ENCODE measurements at places on chromosomes 3 and 15.

GRCh38 chr3:194137506-194138474 lies 1.8 kb downstream of the HES1 start:
- peak; percentile 24 for DNase-seq

GRCh38 chr3:53506110-53506762 lies 11.8 kb downstream of the CACNA1D start:
- DNase-seq, result no peak

DNA sequence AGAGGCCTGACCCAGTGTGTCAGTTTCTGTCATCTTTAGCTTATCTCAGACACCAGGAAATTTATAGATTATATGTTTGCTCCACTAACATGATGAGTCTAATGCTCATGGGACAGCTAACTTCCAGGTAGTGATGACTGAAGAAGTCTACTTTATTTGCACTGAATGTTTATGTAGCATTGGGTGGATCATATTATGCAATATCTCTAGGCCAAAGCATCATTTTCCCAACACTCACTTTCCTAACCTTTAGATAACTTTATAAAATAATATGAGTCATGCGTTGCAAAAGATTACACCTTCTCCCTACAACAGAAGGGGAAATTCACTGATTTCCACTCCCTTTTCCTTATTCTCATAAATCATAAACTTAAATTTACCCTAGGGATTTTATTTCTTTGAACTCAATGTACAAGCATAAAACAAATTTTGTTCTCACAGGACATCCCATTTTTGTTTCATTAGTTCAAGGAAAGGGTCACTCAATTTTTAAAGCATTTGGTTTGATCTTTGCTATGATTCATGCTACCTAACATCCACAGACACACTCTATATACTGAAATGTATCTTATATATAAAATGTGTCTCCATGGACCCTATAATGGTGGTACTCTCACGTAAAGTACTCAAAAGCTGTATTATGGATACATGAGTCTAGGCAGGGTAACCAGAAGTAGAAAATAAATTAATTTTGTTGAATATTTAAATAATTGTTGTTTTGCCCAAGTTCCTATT lies 225.2 kb downstream of the WDR72 start:
- DNase-seq, result no peak

- no peak for DNase-seq
These were observed 11.4 kb downstream of the ACAA1 start for GRCh38 chr3:38125305-38126120.

- no peak for DNase-seq
These were observed 111.4 kb downstream of the DLG1 start for GRCh38 chr3:197186887-197187588.

DNA sequence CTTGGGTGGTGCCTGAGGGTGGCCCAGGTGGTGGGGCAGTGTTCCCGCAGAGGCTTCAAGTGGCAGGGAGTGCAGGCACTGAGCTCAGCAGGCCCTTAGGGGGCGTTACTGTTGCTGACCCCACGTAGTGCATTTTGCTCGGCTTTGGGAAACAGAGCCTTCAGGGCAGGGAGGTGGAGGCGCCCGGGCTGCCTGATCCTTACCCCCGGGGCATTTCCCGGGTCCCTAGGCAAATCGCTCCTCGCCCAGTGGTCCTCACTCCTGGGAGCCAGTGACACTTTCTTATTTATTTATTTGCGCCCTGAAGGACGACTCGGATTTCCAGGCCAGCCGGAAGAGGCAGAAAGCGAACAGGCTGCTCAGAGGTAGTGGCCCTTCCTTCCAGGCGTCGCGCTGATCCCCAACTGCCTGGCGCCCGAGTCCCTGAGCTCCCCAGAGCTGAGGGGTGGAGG lies 10.1 kb upstream of the FOXB1 start:
- no peak for DNase-seq

DNA sequence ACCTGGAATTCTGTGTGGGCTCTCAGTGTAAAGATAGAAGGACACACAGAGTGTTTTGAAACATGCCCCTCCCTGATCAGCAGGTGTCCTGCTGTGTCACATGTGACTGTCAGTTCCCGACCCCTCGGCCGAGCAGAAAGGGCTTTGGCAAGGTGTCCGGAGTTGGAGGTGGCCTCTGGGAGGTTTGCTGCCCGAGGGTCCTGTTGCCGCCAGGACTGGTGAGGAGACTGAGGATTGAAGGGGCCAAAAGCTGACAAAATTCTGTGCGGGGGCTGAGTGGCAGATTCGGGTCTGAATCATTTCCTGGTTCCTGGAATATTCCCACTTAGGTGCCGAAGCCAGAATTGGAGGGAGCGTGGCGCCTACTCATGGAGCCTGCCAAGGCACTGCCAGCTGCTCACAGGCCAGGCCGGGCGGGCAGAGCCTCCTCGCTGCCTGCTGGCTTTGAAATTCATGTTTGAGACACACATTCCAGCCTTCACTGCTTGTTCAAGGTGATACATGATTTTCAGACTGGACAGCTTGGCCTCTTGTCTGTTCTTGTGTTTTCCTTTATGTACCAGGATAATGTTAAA lies 83.8 kb downstream of the APBA2 start:
- DNase-seq, result no peak
